Natural killer cell treated with Interleukin-12 subunit alpha and Interleukin-12 subunit beta and Interleukin-15 and Interleukin-18, amount 100 ng/mL, for 72 hours (primary cell): ENCODE measurements at places on chromosomes 3 and 15.

DNA sequence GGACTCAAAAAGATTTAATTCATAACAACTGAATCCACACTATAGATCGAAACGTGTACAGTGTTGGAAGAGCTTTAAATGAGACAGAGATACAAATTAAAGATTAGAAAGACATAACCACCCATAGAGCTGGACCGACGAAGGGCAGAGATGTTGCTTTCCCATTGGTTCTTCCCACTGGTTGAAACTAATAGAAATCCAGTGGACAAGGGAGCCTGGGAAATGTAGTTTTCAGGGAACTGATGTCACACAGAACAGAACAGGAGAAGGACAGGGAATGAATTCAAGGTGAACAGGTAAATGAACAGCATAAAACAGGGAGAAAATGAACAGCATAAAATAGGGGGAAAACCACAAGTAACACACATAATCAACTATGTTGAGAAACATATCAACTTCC, 328.7 kb downstream of the ZNF621 start:
- H3K36me3 ChIP-seq, result no peaks in the 10 kb centered on the region
- H3K27me3 ChIP-seq, result peaks cover 4% of the 10 kb centered on the region
- H3K4me3 ChIP-seq, result no peak overlapping the region
- H3K27ac ChIP-seq, result no peak overlapping the region
- H3K4me1 ChIP-seq, result peaks cover 3% of the 10 kb centered on the region
- DNase-seq, result no peak

DNA sequence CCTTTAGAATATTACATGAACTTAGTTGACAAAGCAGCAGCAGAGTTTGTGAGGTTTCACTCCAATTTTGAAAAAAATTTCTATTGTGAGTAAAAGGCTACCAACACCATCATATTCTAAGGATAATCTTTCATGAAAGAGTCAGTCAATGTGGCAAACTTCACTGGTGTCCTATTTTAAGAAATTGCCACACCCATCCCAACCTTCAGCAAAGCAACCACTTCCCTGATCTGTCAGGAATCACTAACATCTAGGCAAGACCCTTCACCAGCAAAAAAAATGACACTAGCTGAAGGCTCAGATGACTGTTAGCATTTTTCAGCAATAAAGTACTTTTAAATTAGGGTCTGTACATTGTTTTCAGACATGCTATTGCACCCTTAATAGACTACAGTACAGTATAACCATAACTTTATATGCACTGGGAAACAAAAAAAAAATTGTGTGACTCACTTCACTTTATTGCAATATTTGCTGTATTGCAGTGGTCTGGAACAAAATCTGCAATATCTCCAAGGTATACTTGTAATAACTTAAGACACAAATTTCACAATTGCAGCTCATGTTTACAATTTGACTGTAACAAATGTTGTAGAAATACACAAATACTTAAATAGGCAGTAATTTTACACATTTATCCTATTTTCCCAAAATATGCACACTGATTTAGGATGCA, 38.9 kb upstream of the ALCAM start:
- H3K27ac ChIP-seq, result no peak overlapping the region
- H3K4me3 ChIP-seq, result no peak overlapping the region
- H3K27me3 ChIP-seq, result peaks cover 6% of the 10 kb centered on the region
- no peaks in the 10 kb centered on the region for H3K4me1 ChIP-seq
- no peaks in the 10 kb centered on the region for H3K36me3 ChIP-seq

- H3K36me3 ChIP-seq, result no peaks in the 10 kb centered on the region
- H3K27ac ChIP-seq, result no peak overlapping the region
- no peak for DNase-seq
- H3K4me1 ChIP-seq, result no peaks in the 10 kb centered on the region
- no peaks in the 10 kb centered on the region for H3K27me3 ChIP-seq
Measured at GRCh38 chr3:86951322-86951721, 39.6 kb downstream of the VGLL3 start.

- no peak for DNase-seq
- no peaks in the 10 kb centered on the region for H3K36me3 ChIP-seq
- no peaks in the 10 kb centered on the region for H3K27me3 ChIP-seq
- H3K27ac ChIP-seq, result no peak overlapping the region
Measured at GRCh38 chr3:7876741-7877297, 624.8 kb upstream of the LMCD1 start.

- H3K27me3 ChIP-seq, result peaks cover 27% of the 10 kb centered on the region
- no peak overlapping the region for H3K27ac ChIP-seq
- no peak for DNase-seq
Measured at GRCh38 chr15:33374226-33374914, 63.6 kb downstream of the RYR3 start.
